Ascending aorta (tissue), 2 donors: ENCODE measurements at places on chromosomes 5 and 9.

GRCh38 chr5:154829589-154830218 lies 20.7 kb downstream of the FAXDC2 start:
- no peak for DNase-seq

GRCh38 chr5:141403387-141403786 lies 809 bp downstream of the PCDHGA9 start:
- no peak for DNase-seq

DNA sequence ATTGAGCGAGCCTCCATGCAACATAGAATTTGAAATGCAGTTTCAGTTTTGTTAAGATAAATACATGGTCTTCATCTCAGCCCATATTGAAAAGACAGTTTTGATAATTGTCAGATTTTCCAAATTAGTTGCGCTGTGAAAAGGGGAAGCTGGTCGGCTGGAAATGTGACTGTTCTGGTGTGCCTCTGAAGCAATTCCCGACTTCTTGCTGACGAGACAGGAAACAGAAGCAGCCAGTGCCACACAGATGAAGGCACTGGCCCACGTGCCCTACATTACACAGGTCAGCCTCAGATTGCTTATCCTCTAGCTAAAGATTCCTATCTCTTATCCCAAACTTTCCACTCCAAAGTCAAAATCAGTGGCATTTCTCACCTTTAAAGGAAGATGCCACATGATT lies 214.1 kb upstream of the TLE4 start:
- DNase-seq, result no peak

- no peak for DNase-seq
Measured at GRCh38 chr5:1343315-1343751, 1.6 kb downstream of the CLPTM1L start.

- no peak for DNase-seq
Measured at GRCh38 chr5:72644296-72644695, 137.1 kb upstream of the ZNF366 start.

GRCh38 chr5:2920312-2920711 lies 168.8 kb upstream of the IRX2 start:
- no peak for DNase-seq

GRCh38 chr9:136170006-136170901 lies 34.7 kb downstream of the LHX3 start:
- DNase-seq, result no peak

DNA sequence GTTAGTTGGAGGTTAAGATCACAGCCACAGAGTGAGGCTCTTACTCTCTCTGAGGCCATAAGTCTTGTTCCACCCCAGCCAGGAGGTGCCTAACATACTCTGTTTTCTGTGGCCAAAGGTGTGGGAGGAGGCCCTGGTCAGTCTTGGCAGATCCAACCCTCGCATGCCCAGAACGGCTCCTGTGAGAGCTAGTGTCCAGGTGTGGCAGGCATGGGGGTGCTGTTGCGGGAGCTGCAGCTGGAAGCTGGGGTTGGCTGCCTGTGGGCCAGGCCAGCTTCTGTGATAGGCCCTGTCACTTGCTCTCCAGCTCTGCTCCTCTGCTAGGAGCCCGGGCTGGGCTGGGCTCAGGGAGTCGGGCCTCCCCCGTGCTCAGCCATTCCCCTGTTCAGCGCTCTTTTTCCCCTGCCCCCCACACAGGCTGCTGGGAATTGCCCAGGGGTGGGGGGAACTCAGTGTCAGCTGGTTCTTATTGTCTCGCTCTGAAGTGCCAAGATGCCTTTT lies 31.6 kb downstream of the IER5L start:
- DNase-seq, result no peak

DNA sequence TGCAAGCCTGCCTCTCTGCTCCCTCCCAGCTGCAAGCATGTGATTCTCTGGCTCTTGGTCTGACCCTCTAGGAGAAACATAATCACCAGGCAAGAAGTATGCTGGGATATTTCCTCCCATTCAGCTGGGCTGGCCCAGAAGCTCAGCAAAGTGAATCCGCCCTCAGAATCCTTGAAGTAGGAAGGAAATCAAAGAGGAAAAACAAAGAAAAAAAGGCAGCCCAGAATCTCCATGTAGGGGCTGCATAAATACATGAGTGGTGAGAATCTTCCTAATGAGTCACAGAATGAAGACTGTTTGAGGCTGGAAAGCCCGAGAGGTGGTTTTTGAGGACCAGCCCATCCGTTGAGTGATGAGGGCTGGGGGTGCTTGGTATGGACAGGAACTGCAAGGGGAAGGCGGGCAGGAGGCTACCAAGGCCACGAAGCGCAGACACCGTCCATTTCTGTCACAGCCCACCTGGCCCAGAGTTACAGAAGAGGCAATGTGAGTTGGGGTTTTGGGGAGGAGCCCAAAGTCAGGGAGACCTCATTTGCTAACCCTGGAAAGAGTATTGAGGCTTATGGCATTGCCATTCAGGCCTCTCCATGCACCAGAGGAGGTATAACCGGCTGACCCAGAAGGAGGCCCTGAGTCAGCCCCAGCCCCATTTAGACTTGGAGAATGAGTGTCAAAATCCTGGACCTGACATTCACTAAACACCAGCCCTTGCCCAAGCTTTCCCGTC lies 33.4 kb upstream of the TGFBR1 start:
- no peak for DNase-seq

GRCh38 chr9:104868303-104868686 lies 59.7 kb downstream of the ABCA1 start:
- DNase-seq, result no peak

GRCh38 chr5:61200582-61201155 lies 38.4 kb upstream of the SMIM15 start:
- DNase-seq, result no peak

GRCh38 chr9:108186642-108187395 lies 669.0 kb downstream of the ACTL7B start:
- DNase-seq, result peak; percentile 9

- no peak for DNase-seq
Measured at GRCh38 chr9:13878241-13878711, 435.7 kb downstream of the NFIB start.

DNA sequence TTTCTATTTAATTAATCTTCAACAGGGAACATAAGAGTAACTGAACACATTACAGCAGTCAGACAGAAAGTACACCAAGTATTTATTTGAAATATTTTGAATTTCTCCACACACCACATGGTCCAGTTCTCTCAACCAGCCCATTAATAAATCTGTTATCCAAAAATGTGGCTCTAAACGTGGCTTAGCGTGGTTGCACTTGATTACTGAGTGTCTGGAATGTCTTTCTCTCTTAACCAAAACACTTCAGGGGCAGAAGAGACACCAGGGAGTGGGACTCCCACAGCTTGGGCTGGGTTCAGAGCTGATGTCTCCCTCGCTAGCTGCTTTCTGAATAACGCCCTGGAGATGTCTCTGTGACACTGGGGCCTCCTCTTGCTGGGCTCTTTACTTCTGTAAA lies 52.6 kb upstream of the FANCC start:
- no peak for DNase-seq

GRCh38 chr9:86321373-86321772 lies 32.8 kb downstream of the TUT7 start:
- DNase-seq, result no peak

GRCh38 chr5:56587381-56588130 lies 227.8 kb upstream of the MAP3K1 start:
- DNase-seq, result no peak

DNA sequence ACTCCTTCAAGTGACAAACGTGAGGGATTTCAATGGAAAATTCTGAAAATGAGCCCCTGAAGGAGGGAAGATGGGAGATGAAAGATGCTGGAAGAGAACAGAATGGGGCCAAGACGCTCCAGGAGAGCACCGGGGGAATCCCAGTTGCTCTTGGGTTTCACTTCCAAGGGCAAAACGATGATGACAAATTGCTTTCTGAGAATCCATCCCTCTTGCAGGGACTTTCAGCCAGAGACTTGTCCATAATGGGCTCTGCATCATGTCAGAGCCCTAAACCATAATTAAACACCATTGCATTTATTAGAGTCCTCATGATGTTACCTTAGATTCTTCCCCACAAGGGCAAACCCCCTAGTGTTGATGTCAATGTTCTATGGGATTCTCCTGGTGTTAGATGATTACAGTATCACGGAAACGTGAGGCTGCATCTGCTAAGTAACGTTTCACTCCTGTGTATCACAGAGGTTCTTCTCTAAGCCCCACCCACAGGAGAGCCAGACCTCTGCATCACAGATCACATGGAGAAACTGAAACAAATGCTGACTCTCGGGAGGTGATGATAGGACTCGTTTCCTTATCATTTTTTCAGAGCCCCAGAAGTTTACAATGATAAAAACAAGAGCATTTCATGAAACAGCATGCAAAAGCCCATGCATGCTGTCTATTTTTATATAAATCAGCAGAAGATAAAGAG lies 114.4 kb downstream of the TENT4A start:
- no peak for DNase-seq

DNA sequence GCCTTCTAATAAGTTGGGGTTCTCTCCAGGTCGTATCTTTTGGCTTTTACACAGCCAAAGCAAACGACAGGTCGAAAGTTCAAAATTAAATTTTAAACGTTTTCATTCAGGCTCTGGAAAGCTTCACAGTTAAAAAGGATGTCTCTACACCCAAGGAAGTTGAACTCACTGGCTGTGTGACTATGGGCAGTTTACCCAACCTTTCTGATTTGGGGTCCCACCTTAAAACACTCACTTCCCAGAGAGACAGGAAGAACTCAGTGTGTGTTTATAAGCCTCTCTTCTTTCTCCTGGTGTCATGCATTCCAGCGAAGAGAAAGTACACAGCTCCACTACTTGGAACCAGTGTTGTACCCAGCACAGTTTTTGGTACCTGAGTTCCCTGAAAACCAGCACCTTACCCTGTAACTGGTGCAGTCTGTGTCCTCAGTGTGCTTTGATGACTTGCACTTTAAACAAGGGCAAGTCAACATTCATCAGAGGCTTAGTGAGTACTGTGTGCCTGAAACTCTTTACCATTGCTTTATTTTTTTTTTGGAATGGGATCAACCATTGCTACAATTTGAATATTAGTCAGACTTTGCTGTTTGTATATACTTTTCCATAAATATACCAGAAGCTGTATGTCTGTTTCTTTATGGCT lies 1.7 kb downstream of the SRD5A1 start:
- no peak for DNase-seq

DNA sequence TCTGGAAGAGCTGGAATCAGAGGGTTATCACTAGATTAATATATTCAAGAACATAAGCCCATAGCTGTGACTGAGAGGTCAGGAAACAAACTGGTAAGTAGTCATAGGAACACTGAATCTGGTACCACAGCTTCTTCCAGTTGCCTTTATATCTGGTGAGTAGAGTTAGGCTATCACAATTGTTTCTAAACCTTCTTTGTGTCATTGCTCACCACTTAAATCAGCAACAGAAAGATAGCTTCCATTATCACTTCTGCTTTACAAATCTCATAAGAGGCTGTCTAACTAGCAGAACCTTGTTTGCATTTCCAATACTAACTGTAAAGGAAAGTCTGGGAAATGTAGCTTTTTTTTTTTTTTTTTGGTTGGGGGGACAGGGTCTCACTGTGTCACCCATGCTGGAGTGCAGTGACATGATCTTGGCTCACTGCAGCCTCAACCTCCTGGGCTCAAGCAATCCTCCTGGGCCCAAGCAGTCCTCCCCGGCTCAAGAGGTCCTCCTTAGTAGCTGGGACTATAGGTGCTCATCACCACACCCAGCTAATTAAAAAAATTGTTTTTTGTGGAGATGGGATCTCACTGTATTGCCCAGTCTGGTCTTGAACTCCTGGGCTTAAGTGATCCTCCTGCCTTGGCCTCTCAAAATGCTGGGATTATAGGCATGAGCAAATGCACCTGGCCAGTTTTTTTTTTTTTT lies 22.0 kb downstream of the CDC42SE2 start:
- DNase-seq, result no peak

GRCh38 chr9:119500072-119500771 lies 131.0 kb upstream of the BRINP1 start:
- DNase-seq, result no peak

GRCh38 chr5:125103459-125103858 lies 357.0 kb upstream of the ZNF608 start:
- DNase-seq, result no peak

- peak; percentile 83 for DNase-seq
Measured at GRCh38 chr9:134328841-134329575, 2.8 kb downstream of the RXRA start.

DNA sequence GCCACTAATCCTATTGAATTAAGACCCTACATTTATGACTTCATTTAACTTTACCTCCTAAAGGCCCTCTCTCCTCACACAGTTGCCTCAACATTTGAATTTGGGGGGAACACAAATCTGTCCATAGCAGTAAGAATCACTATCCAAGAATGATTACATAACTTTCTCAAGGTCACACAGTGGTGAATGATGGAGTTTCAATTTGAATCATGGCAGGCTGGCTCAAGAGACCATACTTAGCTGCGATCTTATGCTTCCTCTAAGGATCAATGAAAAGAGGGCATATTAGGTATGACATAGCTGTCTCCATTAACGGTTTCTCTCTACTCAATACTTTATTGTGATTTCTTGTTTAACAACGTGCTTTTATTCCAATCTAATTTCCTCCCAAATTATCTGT lies 44.1 kb upstream of the PDE4D start:
- no peak for DNase-seq

GRCh38 chr5:53076014-53076583 lies 33.5 kb downstream of the MOCS2 start:
- DNase-seq, result no peak

DNA sequence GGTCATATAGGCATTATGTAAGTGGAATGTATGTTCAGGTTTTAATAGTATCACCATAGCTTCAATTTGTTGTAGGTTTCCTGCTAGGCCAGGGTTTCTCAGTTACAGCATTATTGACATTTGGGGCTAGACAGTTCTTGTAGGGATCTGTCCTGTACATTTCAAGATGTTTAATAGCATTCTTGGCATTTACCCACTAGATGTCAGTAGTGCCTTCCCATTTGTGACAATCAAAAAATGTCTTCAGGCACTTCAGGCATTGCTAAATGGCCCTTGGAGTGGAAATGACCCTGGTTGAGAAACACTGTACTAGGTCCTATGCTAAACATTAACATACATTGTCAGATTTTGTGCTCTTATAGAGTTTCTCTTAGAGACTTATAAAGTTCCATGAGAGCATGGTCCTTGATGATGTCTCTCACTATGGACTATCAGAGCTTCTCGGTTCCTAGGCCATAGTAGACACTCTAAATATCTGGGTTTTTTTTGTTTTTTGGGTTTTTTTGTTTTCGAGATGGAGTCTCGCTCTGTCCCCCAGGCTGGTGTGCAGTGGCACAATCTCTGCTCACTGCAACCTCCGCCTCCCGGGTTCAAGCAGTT lies 1.4 kb downstream of the KIF20A start:
- no peak for DNase-seq

DNA sequence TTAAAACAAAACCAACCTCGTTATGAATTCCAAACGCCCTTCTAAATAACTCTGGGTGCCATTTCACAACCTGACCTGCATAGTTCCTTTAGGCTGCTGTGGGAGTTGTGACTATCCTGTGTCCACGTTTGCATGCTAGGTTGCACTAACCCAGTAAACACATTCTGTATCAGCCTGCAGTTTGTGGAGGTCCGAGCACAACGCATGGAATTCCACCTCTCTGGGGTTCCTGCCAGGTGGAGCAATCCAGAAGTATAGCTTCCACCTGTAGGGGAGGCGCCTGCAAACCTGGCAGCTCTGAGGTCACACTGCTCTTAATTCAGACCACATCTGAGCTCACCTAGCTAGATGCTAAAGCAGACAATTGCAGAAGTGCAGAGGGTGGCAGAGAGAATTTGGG lies 57.2 kb downstream of the MARCHF3 start:
- no peak for DNase-seq
